ENCODE measurements at places on chromosomes 16 and 17.

DNA sequence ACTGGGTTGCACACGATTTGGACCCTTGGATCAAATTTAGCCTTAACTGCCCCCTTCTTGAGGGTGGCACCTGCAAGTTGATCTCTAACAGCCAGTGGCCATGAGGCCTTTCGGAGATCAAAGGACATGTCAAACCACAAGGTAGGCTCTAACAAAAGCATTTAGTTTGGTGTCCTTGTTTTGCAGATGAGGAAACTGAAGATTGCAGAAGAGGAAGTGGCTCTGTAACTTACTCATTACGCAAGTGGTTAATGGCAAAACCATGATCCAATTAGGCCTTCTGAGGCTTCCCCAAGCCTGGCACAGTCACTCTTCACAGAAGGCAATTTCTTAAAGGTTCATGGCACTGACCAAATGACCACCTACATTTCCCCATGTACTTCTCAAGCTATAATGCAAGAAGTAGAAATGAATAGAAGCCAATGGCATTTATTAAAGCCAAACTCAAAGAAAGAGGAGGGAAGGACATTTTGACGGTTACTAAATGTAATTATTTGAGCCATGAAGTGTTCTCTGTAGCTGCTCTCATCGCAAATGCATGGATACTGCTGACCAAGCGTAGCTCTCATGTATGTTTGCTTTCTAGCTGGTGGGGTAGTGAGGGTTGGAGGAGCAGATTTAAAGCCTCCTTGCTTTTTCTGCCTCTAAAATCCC, 32.8 kb upstream of the ABCC12 start:
- no peak for DNase-seq

DNA sequence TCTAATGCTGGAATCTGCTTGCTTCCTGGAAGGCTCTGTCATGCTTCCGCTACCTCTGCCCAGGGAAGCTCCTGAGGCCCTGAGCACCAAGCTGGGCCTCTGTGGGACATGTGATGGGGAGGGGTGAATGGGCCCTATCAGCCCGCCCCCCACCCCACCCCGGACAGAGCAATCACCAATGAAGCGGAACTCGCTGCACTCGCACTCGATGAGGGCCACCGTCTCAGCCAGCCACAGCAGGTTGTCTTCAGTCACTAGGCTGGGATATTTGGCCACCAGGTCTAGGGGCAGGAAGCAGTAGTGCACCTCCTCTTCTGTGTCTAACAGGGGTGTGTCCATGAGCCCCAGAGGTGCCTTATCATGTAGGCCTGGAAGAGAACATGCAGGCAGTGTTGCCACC, 23.6 kb downstream of the KCTD19 start:
- no peak for DNase-seq

DNA sequence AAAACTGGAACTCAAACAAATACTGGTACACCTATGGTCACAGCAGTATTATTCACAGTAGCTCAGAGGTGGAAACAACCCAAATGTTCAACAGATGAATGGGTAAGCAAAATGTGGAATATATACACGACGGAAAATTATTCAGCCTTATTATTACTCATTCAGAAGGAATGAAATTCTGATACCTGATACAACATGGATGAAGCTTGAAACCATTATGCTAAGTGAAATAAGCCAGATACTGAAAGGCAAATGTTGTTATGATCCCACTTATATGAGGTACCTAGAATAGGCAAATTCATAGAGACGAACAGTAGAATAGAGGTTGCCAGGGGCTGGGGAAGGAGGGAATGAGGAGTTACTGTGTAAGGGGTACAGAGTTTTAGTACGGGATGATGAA, 27.1 kb upstream of the MYLK3 start:
- no peak for DNase-seq

DNA sequence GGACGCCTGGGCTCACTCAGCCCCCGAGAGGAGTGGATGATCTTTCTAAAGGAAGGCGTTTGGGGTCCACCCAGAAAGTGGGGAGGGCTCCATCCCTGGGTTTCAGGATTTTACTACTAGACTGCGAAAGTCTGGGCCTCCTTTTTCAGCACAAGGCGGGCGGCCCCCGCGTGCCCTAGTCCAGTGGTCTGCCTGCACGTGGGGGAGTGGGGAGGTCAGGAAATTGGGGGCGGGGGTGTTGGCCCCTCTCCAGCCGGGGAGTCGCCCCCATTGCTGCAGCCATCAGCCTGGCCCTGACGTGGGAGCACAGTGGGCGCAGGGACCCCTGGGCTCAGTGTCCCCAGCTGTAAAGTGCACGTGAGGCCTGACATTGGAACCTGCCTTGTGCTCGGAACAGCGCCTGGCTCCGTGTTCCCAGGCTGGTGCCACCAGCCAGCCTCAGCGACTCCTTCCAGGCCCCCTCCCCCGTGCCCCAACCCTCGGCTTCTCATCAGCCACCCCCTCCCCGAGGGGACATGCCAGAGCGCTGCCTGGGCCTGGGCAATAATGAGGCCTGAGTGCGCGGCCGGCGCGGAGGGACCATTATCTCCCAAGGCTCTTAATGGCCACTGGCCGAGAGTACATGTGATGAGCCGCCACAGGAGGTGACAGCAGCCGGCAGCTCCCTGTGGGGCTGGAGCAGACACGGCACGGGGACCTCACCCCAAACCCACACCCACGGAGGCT, 2.4 kb upstream of the C1QTNF8 start:
- no peak for DNase-seq

DNA sequence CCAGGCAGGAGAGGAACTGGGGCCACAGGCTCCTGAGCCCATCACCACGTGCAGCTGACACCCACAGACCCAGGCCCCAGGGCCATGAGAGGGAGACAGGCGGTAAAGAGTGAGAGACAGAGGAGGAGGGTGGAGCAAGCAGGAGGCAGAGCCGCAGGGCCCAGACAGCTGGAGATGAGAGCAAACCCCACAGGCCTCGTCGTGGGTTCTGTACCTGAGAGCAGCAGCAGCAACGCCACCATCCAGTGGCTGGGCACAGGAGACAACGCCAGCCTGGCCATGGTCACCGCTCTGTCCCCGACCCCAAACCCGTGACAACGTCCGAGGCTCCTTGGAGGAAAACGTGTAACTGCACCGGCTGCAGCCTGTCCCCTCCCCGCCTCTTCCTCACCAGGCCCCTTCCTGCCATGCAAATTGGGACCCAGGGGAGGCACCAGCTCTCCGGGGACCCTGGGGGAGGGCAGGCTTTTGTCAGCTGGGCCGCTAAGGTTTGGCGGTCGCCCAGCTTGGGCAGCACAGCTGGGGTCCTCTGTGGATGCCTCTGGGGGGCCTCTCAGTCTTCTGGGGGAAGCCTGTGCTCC, at the start of gene CD79B:
Gene CD79B, minus strand, starts transcription at position 351 of the 581 bp plus-strand sequence. Its CDS starts 70 bp downstream, at position 281.
- no peak for DNase-seq

GRCh38 chr16:34801875-34802274, 1342.5 kb downstream of the TP53TG3F start:
- no peak for DNase-seq

DNA sequence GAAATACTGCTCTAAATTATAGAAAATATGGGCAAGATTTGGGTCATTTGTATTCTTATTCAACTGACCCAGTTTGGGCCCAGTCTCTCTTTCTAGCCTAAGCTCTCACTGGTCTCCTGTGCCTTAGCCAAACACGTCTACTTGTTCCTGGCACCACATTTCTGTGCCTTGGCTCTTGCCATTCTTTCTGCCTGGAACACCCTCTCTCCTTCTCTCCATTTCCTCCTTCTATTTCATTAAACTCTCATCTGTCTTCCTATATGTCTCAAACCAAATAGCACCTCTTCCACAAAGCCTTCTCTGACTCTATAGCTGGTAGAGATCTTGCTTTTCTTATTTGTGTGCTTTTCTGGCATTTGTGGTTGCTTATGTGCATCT, 37.7 kb upstream of the NUFIP2 start:
- no peak for DNase-seq

- DNase-seq: no peak
Measured at GRCh38 chr16:4686497-4687210, 6.7 kb upstream of the NUDT16L1 start.

DNA sequence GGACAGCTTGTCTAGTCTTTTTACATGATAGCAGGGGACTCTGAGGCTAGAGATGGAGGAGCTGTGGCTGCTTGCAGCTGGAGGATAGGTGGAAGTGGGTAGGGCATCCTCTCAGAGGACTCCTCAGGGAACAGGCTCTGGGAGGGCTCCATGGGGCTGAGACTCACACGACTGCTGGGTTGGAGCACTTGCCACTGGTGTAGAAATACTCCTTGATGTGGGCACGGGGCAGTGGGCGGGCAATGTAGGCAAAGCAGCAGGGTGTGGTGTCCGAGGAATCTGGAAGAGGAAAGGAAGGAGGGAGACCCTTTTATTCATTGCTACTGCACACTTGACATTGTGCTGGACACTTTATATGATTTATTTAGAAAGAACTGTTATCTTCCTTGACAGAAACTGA, 1.8 kb downstream of the CCL5 start:
- DNase-seq: no peak

GRCh38 chr17:47982645-47983390, 11.9 kb downstream of the CDK5RAP3 start:
- no peak for DNase-seq

DNA sequence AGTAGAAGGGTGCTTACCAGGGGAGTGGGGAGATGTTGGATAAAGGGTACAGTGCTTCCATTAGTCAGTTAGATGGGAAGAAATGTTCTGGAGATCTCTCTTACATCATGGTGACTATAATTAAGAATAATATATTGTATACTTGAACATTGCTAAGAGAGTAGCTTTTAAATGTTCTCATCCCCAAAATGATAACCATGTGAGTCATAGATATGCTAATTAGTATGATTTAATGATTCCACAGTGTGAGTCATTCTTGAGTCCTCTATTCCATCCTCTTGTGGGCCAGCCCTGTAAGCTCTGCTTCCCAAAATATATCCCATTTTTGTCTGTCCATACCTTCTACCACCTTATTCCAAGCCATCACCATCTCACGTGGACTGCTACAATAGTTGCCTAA, 80.6 kb upstream of the CDH11 start:
- peak; percentile 75 for DNase-seq

DNA sequence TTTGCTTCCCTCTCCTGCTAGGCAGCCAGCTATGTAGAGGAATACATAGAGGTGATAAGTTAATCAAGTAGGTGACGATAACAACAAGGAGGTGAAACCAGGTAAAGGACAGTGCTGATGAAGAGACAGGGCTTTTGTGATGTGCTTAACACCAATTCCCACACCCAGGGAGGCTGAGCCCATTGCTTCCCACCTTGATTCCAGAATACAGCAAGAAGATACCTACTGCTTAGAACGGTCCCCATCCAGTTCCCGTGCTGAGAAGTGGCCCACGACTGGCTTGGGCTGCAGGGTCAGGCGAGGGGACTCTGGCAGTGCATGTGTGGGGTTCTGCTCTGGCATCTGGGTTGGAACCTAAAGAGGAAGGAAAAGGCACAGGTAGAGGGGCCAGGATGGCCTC, 16.1 kb upstream of the GFAP start:
- DNase-seq: no peak

DNA sequence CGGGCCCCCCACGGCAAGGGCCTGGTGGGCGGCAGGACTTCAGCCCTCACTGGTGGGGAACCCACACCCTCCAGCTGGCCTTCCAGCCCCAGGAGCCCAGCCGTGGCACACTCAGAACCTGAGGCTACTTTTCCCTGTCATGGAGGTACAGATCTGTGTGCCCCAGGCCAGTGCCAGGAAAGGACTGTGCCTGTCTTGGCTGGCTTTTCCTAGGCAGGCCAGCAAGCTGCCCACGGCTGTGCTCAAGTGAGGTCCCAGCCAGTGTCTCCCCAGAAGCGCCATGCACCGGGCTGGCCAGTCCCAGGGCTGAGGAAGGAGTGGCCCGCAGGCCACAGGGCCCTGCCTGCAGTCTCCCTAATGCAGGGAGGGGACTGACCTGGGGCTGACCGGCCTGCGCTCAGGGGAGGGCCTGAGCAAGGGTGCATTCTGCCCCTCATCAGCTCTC, 16.6 kb downstream of the ENGASE start:
- no peak for DNase-seq

- peak; percentile 54 for DNase-seq
Measured at GRCh38 chr17:76106703-76107102, 3.1 kb upstream of the EXOC7 start.

DNA sequence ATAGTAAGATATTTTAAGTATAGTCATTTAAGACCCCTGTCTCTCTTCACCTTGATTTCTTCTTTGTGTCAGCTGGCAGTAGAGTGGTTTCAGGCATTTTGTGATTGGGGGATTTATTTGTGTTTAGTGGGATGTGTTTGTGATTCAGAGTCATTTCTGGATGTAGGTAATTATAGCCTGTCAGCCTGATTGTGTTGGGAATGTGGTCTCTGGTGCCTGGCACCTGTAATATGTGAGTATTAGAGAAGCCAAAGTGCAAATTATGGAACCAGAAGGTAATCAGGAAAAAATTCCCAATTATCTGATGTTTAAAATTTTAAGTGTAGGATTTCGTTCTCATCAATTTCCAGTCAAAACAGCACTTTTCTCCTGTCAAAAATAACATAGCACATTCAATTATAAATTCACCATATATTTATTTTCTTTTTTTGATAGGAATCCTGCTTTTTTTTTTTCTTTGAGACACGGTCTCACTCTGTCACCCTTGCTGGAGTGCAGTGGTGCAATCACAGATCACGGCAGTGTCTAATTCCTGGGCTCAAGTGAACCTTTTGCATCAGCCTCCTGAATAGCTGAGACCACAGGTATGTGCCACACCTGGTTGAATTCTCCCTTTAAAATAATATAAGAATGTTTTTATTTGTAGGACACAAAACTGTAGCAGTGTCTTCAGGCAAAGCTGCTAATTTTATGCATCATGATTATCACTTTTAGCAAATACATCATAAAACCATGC, 42.7 kb downstream of the ATF7IP2 start:
- DNase-seq: no peak

- DNase-seq: peak; percentile 24
Measured at GRCh38 chr17:67557921-67558320, 159.8 kb upstream of the NOL11 start.

- DNase-seq: no peak
Measured at GRCh38 chr16:79509211-79509631, 91.3 kb downstream of the MAF start.

DNA sequence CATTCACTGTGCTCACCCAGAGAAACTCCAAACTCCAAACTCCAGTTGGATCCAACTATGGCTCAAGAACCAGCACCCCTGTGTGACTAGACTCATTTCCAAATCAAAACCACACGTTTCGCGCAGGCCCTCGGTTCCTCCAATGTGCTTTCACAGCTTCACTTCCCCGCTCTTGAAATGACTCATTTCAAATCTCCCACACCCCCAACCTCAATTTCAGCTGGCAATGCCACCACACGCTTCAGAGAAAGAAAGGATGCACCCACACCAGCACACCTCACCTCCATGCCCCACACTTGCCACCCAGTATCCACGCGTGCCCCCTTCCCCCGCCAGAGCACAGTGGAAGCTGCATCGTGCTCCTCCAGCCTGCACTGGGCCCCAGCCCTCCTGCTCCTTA, 9.0 kb downstream of the TMEM92 start:
- no peak for DNase-seq

All from fibroblast of skin of abdomen (primary cell).